ENCODE measurements at places on chromosomes 7 and 10. TPM values are rescaled to one million over a fixed set of nuclear protein-coding genes. Genes with fewer than 3 reads are reported as not detected.

COL28A1 gene
- not detected for total RNA-seq

GPNMB gene
- total RNA-seq, result 14.5 TPM

FAM13C gene
- total RNA-seq, result 0.46 TPM

IL2RA gene
- total RNA-seq, result not detected

TBX20 gene
- total RNA-seq, result 1.9 TPM

ASZ1 gene
- total RNA-seq, result not detected

WIPF3 gene
- not detected for total RNA-seq

TMEM26 gene
- not detected for total RNA-seq

SUFU gene
- total RNA-seq, result 0.40 TPM

GRCh38 chr7:127153315-127153714 lies 99.4 kb downstream of the GRM8 start:
- no peak for DNase-seq

DNA sequence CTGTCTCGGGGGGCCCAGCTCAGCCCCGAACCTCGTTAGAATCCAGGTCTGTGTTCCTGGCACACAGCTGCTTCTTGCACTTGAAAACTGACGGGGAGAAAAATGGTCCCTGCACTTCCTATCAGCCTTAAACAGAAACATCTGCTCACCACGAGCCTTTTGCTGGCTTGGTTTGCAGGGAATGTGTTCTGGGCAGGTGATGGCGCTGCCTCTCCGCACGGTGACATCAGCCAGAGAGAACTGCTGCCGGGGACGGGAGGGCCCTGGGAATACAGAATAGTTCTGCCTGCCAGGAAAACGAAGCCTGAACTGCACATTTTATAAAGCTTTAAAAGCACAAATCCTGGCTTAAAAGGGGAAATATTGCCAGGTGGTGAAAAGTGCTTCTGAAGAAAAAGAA lies 622.5 kb downstream of the TYW1 start:
- DNase-seq, result no peak

- DNase-seq, result no peak
These were observed 84.4 kb upstream of the TNS3 start for GRCh38 chr7:47666164-47666862.

GRCh38 chr10:129501652-129502436 lies 34.8 kb downstream of the MGMT start:
- DNase-seq, result no peak

DNA sequence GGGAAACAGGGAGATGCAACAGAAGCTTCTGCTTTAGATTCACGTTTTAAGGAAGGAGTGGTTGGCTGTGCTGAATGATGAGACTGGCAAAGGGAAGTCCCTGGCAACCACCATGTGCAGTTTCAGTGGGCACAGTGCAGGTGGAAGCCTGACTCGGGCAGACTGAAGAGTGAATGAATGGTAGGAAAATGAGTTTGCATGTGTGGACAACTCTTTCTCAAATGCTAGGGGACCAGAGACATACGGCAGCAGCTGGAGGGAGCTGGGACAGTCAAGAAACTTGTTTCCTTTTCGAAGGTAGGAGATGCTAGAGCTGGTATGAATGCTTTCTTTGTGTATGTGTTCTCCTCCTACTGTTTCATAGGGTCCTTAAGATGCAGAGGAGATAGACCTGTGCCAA lies 29.0 kb downstream of the PODXL start:
- DNase-seq, result no peak

- no peak for DNase-seq
These were observed 214.2 kb downstream of the RPS24 start for GRCh38 chr10:78247821-78248220.

- no peak for DNase-seq
These were observed 140.5 kb downstream of the TWIST1 start for GRCh38 chr7:18976715-18977471.

DNA sequence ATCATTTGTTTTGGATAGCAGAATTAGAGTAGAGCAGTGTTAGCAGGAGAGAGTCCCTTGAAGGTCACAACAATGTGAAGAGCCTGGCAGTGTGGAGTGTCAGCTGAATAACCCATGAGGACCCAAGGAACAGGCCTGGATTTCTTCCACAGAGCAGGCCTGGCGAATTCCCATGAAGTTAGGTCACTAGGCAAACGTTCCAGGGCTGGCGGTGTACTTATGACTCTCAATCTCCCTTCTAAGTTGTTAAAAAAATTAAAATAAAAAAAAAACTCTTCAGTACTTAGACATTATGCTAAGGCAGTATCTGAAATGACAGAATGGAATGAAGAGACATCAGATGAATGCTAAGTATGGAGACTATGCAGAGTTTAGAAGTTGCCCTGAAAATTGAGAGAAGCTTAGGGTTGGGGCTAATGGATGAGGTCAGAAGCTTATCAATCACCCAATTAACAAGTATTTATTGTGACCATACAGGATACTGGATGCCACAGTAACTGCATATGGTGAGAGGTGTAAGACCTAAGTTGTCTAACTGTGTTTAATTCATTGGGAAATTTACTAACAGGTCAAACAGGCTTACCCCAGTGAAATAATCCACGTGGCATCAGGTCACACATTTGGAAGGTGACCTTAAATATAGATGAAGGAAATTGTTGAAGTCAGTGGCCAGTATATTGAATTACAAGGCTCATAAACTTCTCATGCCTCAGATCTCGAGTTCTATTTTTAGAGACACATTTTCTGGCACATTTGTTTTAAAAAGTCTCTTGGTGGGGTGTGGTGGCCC lies 126.2 kb upstream of the NRP1 start:
- peak; percentile 13 for DNase-seq

DNA sequence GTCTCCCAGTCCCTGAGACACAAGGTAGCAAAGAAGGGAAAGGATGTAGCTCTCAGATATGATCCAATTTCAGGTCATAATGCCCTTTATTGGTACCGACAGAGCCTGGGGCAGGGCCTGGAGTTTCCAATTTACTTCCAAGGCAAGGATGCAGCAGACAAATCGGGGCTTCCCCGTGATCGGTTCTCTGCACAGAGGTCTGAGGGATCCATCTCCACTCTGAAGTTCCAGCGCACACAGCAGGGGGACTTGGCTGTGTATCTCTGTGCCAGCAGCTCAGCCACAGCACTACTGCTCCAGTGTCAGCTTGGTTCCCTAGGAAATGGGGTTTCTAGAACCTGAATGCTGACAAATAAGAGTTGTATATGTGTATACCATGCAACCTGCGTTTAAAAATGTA lies 74.6 kb upstream of the PRSS58 start:
- DNase-seq, result no peak

DNA sequence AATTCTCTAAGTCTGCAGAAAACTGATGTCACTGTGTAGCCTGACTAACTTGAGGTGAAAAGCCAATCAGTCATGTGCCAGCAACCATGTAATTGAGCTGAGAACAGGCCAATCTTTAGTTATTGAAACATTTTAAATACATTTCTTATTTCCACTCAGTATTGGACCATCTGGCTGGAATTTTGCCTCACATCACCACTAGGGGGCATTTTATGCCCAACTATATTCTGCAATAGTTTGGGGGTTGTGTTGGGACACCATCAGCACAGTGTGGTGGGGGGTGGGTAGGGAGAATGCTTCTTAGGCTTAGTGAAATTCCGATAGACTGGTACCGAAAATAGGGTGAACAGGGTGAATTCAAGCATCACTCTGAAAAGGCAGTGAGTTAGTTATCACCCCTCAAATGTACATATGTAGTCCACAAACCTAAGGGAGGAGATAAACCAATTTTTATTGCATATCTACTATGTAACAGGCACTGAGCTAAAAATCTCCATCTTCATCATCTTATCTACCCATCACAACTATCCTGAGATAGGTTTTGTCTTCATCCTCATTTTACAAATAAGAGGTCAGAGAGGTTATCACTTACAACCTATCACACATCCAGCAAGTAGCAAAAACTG lies 17.8 kb downstream of the NPSR1 start:
- DNase-seq, result peak; percentile 31

- no peak for DNase-seq
These were observed 53.7 kb downstream of the GOLGA7B start for GRCh38 chr10:97903128-97904017.

DNA sequence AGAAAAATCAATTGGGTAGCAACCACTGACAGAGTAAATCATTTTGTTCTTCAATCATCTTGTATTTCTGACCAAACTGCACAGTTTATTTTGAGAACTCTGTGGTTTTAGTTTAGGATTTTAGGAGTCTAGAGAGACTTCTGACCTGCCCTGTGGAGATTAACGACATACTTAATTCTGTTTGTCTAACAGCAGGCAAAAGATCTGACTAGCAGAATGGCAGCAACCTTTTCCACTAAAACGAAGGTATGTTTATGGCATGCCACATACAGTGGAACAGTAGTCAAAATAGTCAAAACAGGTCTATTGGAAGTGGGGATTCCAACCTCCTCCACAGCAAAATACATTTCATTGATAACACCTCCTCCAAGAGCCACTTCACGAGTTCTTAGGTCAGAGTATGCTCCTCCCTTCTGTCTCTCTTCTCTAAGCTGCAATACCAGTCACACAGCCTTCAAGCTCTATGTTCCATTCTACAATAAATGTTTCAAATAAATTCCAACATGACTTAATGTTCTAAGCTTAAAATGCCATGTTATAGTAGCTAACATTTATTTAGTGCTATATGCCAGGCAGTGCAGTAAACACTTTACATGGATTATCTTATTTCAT lies 34.4 kb downstream of the NRCAM start:
- DNase-seq, result no peak

GRCh38 chr10:72552857-72553256 lies 73.0 kb downstream of the MICU1 start:
- DNase-seq, result no peak

- no peak for DNase-seq
These were observed 45.7 kb downstream of the CROT start for GRCh38 chr7:87391020-87391701.

- DNase-seq, result no peak
These were observed 63.1 kb downstream of the DOCK4 start for GRCh38 chr7:112143136-112143535.

GRCh38 chr7:42492920-42493319 lies 255.9 kb upstream of the GLI3 start:
- no peak for DNase-seq

DNA sequence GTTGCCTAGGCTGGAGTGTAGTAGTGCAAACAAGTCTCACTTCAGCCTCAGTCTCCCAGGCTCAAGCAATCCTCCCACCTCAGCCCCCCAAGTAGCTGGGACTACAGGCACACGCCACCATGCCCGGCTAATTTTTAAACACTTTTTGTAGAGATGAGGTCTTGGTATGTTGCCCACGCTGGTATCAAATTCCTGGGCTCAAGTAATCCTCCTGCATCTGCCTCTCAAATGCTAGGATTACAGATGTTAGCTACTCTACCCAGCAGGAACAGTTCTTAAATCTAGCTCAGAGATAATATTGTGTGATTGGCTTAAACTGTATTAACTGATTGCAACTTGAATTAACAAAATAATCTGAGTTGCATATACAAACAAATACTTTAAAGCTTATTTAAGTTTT lies 82.9 kb downstream of the CDK14 start:
- no peak for DNase-seq

GRCh38 chr7:75945297-75946168 lies 30.6 kb downstream of the POR start:
- no peak for DNase-seq

DNA sequence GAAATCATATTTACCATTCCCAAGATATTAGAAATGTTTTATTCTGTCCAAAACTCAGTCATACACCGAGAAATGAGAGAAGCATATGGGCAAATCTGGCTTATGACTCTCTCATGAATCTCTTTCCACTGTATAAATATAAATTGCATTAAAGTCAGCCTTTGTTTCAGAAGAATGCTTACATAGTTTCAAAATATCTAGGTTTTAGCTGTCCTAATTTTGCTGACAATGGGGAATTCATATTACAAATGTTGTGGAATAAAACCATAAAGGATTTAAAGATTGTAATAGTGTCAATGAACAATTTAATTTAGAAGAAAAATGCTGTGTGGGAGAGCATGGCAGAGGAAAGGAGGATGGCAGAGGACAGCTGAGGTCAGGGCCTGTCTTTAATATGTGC lies 185.0 kb upstream of the THSD7A start:
- DNase-seq, result no peak

GRCh38 chr10:14605231-14605925 lies 169.3 kb downstream of the FAM107B start:
- peak; percentile 30 for DNase-seq

DNA sequence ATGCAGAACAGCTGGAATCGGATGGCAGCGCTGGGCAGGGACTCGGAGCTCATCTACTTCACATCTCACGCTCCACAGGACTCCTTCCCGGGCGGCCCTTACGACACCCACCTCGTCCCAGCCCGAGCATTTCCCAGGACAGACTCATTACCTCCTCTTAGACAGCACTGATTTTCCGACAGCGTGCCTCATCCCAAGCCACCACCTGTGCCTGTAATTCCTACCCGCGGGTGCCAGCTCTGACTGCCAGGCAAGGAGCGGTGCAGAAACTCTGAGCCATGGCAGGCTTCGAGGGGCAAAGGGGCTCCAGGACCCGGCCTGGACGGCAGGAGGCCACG lies 25.6 kb downstream of the GPER1 start:
- DNase-seq, result no peak

- no peak for DNase-seq
These were observed 135.8 kb upstream of the GPR26 start for GRCh38 chr10:123530166-123530870.

DNA sequence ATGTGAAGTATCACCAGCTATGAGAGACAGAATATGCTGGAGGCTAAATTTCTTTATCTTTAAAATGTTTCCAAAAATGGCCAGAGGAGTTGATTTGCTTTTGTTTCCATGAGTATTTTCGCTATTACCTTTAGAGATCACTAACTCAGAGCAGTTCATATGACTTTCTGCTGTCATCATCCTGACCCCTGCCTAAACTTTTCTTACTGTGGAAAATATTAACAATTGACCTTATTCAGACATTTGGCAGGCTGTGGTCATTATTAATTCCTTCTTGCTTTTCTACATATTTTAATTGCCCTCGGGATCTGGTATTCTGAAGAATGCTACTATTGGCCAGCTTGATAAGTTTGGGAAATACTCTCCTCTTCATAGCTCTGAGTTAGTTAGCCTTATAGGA lies 156.5 kb downstream of the EXOC4 start:
- DNase-seq, result no peak

DNA sequence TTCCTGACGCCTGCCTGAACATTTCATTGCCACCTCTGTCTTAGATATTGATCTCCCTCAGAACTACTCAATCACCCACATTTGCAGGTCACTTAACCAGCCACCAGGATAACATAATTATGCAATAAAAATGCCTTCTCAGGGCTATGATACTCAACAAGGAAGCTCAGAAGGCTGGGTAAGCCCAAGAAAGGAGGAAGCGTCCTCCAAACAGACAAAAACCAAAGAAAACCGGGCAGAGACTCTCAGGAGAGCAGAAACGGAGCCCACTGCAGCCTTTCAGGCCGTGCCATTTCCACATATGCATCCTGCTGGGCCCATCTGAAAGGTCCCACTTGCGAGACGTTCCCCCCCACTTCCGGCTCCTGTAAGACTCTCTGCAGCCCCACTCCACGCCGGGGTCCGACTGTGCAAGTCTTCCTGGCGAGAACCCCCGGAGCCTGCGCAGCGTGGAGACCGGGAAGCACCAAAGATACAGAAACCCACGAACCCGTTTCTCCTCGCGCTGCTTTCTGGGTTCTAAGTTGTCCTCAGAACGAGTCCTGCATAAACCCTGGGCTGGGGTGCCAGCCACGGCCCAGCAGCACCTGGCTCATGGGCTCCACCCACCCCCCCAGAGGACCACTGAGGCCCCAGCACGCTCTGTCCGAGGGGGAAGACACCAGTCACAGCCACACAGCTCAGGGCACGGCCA lies 83.7 kb downstream of the DIP2C start:
- no peak for DNase-seq
